Left ventricle myocardium inferior (tissue), 1 donor: ENCODE measurements at places on chromosomes 5 and 9. TPM values are rescaled to one million over a fixed set of nuclear protein-coding genes. Genes with fewer than 3 reads are reported as not detected.
A peak's percentile ranks its signal among the peaks of the same experiment; 100 is the strongest.

DNA sequence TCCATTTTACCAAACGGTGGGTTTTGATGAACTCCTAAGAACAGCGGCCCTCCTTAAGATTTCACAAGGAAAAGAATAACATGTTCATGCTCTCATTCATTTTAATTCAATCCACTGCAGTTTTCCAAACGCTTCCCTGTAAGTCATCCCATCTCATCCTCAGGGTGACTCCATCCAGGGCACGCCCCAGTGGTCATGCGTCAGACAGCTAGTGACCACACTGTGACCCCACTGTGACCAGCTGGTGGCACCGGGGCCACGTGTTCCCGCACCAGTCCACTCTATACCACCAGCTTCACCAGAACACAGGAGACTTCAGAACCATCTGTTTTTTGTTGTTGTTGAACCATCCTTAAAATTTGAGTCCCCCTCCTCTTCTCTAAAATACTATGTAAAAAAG lies 14.3 kb downstream of the ATPSCKMT start:
- DNase-seq = no peak
- no peaks in the 10 kb centered on the region for H3K4me1 ChIP-seq
- H3K4me3 ChIP-seq = no peak overlapping the region
- H3K27me3 ChIP-seq = no peaks in the 10 kb centered on the region
- H3K36me3 ChIP-seq = peaks cover 56% of the 10 kb centered on the region

The CDH10 gene
- not detected for total RNA-seq

- peak overlapping the region; percentile 85 for H3K27ac ChIP-seq
- DNase-seq = no peak
- H3K4me1 ChIP-seq = peaks cover 53% of the 10 kb centered on the region
- peak overlapping the region; percentile 97 for H3K4me3 ChIP-seq
Observed at GRCh38 chr5:176360894-176361436, 599 bp downstream of the KIAA1191 start.

DNA sequence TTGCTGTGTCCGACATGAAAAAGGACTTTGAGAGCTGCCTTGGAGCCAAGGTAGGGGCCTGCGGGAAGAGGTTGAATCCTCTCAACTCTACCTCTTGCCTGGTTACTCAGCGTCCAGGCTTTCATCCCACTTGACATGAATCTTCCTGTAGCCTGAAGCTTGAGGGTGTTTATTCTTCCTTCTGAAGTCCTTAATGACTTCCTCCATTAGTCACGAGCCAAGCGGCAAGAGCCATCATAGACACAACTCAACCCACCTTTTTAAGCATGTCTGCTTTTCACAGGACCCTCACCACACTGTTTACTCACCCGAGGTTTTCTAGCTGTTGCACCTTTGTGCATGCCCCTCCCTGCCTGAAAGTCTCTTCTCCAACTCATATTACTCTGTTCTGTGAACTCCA lies 40.2 kb downstream of the ACO1 start:
- H3K27ac ChIP-seq = no peak overlapping the region
- peaks cover 96% of the 10 kb centered on the region for H3K36me3 ChIP-seq
- H3K4me3 ChIP-seq = no peak overlapping the region
- H3K4me1 ChIP-seq = peaks cover 14% of the 10 kb centered on the region

DNA sequence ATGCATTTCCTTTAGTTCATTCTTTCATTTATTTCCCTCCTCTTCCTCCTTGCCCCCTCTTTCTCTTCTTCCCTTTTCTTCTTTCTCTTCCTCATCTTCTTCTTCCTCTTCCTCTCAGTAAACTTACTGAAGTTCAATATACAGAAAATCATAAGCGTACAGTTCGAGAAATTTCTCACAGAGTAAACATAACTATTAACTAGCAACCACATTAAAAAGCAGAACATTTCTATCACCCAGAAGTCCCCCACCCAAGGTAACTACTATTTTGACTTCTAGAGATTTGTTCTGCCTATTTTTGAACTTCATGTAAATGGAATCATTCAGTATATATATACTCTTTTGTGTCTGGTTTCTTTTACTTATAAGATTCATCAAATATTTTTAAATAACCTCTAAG lies 48.2 kb downstream of the TNFAIP8 start:
- peaks cover 27% of the 10 kb centered on the region for H3K27me3 ChIP-seq
- no peak overlapping the region for H3K4me3 ChIP-seq
- no peak for DNase-seq

DNA sequence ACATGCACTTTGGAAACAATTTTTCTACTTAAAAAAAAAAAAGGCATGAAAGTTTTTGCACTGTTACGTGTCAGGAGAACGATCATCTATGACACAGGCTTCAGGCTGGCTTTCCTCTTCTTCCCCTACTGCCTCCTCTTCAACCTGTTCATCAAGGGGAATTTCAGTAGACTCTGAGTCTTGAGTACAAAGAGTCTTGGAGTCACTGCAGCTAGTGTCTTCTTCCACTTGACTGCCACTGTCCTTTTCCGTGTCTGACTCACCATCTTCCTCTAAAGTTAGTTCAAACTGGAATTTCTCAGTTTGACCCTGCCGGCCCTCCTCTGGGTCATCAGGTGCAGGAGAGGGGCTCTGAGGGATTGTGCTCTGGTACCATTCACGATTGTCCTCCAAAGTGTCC lies 391.7 kb downstream of the RAB3C start:
- peaks cover 15% of the 10 kb centered on the region for H3K4me1 ChIP-seq
- no peak overlapping the region for H3K27ac ChIP-seq
- H3K36me3 ChIP-seq = peaks cover 46% of the 10 kb centered on the region
- no peak for DNase-seq
- H3K27me3 ChIP-seq = no peaks in the 10 kb centered on the region
- no peak overlapping the region for H3K4me3 ChIP-seq

DNA sequence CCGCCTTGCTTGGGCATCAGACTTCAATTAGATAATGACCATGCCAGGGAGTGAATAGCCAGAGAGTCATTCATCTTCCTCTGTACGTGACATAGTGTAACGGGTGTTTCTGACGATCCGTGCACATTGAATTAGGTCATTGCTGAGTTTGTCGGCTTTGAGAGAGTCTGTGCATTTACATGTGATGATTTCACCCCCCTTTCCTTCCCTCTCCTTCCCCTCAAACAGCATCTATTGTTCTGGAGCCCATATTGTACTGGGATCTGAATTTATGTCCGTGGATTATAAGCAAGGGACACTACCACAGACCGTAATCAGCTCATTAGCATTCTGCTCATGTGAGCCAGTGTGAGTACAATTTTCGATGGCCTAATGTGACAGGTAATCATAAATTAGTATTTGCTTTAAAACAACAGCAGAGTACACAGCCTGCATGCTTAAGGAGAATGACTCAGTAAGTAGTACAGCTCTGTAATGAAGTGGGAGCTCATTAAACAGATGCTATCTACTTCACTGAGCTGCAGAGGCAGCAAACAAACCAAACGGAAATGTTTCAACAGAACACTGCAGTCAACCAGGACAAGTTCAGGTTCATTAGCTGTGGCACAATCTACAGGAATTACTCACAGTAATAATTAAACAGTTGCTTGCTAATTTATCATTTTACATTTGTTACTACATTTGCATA lies 302.1 kb downstream of the CSNK1G3 start:
- peak overlapping the region; percentile 24 for H3K4me3 ChIP-seq
- no peaks in the 10 kb centered on the region for H3K27me3 ChIP-seq
- DNase-seq = no peak
- peaks cover 45% of the 10 kb centered on the region for H3K4me1 ChIP-seq
- H3K27ac ChIP-seq = peak overlapping the region; percentile 71

The GABRB2 gene
- total RNA-seq = 0.11 TPM

- no peak for DNase-seq
- H3K27ac ChIP-seq = peak overlapping the region; percentile 8
- H3K36me3 ChIP-seq = no peaks in the 10 kb centered on the region
- H3K4me3 ChIP-seq = no peak overlapping the region
- no peaks in the 10 kb centered on the region for H3K27me3 ChIP-seq
Observed at GRCh38 chr9:123912167-123912897, 17.6 kb downstream of the DENND1A start.

DNA sequence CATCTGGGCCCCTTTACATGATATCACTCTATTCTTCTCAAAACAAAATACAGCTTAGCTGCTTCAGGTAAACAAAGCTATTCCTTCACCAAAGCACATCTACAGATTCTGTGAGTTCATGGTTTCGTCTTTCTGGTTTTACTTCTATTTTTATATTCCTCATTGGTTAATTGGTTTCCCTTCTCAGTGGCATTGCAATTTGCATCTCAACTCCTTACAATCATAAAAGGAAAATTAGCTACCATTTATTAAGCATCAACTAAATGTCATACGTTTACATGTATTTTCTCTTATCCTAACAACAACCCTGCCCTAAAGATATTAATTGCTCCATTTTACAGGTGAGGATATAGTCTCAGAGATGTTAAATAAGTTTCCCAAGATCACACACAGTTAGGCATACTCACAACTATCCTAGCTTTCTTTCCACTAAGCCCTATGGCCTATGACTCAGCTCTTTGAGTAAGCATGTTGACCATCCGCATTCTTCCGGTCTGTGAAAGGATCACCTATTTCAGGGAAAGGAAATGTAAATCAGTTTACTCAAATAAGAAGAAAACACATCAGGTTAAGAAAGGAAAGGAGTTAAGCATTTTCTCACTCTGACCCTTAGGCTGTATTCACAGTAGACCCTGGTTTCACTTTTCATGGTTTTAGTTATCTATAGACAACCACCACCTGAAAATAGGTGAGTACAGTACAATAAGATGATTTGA lies 146.1 kb downstream of the CAAP1 start:
- H3K4me1 ChIP-seq = no peaks in the 10 kb centered on the region
- no peak for DNase-seq
- H3K4me3 ChIP-seq = no peak overlapping the region
- H3K36me3 ChIP-seq = no peaks in the 10 kb centered on the region

The RANBP6 gene
- 23.4 TPM for total RNA-seq

DNA sequence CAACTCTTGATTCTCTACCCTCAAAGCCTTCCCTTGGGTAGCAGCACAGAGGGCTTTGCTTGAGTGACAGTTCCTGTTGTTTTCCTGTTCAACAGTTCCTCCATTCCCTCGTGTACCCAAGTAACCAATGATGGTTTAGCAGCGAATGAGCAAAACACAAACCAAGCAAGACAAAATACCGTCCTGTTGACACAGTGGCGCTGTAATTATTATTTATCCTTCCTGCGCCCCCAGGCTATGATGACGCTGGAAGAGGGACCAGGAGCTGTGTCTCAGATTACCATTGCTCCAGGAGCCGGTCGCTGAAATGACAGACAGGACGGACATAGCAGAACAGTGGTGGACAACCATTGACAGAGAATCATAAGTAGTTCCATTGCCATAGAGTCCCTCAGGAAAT lies 154.8 kb downstream of the GADD45G start:
- H3K4me3 ChIP-seq = no peak overlapping the region
- no peak for DNase-seq
- H3K36me3 ChIP-seq = no peaks in the 10 kb centered on the region
- H3K4me1 ChIP-seq = peaks cover 31% of the 10 kb centered on the region
- no peaks in the 10 kb centered on the region for H3K27me3 ChIP-seq

DNA sequence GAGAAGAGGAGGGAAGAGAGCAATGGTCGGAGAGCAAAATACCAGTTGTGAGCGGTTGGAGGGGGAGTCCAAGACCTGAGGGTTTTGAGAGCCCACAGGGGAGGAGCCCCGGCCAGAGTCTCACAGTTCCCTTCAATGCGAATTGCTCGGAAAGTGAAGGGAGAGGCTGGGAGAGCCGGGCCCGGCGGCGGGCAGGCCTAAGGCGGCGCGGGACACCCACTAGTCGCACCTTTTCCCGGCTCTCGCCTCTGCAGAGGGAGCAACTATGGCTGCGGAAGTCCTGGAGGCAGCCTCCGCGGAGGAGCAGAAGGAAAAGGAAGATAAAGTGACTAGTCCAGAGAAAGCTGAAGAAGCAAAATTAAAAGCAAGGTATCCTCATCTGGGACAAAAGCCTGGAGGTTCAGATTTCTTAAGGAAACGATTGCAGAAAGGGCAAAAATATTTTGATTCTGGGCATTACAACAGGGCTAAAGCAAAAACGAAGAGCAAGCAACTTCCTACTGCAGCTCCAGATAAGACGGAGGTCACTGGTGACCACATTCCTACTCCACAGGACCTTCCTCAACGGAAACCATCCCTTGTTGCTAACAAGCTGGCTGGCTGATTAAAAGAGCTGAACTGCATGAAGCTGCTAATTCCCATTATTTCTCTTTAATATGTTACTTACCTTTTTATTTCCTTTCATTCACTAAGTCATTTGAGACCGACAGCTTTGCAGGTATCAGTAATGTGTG lies 6.5 kb upstream of the BTNL3 start:
- no peak for DNase-seq
- H3K27me3 ChIP-seq = peaks cover 37% of the 10 kb centered on the region
- no peaks in the 10 kb centered on the region for H3K4me1 ChIP-seq
- H3K4me3 ChIP-seq = no peak overlapping the region
- H3K36me3 ChIP-seq = no peaks in the 10 kb centered on the region
- no peak overlapping the region for H3K27ac ChIP-seq

The NUTM2F gene
- not detected for total RNA-seq

GRCh38 chr9:8436786-8437185 lies 637.2 kb upstream of the DMAC1 start:
- H3K27ac ChIP-seq = no peak overlapping the region
- no peaks in the 10 kb centered on the region for H3K27me3 ChIP-seq
- no peaks in the 10 kb centered on the region for H3K36me3 ChIP-seq
- no peaks in the 10 kb centered on the region for H3K4me1 ChIP-seq
- no peak for DNase-seq
- H3K4me3 ChIP-seq = no peak overlapping the region

DNA sequence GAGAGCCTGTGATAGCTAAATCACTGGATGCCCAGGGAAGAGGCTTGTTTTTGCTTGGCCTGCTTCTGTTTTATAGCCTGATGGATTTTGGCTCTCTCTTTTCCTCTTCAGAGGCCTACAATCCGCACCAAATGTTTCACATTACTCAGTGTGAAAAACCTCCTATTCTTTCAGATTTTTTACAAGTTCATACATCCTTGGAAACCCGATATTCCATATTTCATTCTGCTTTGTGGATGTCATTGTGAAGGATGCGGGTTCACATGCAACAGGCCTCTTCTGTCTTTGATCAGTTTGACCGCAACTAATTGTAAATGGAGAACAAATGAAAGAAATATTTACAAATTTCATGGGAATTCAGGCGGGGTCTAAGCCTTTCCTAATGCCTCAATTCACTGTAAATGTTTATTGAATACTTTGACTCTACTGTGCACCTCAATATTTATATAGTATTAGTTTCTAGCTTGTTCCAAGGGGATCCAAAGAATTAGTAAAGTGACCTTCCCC lies 269.9 kb downstream of the DMRT2 start:
- H3K4me1 ChIP-seq = no peaks in the 10 kb centered on the region
- no peaks in the 10 kb centered on the region for H3K36me3 ChIP-seq
- H3K4me3 ChIP-seq = no peak overlapping the region

The NADK2 gene
- 35.4 TPM for total RNA-seq

GRCh38 chr5:172827841-172828240 lies 6.2 kb upstream of the ERGIC1 start:
- no peaks in the 10 kb centered on the region for H3K36me3 ChIP-seq
- no peak overlapping the region for H3K4me3 ChIP-seq
- peaks cover 3% of the 10 kb centered on the region for H3K4me1 ChIP-seq
- DNase-seq = no peak

GRCh38 chr5:154349626-154350264 lies 96.1 kb upstream of the SAP30L start:
- DNase-seq = no peak
- H3K4me3 ChIP-seq = no peak overlapping the region
- H3K36me3 ChIP-seq = no peaks in the 10 kb centered on the region
- peaks cover 14% of the 10 kb centered on the region for H3K4me1 ChIP-seq
